ENCODE measurements at places on chromosomes 1 and 21. TPM values are rescaled to one million over a fixed set of nuclear protein-coding genes. Genes with fewer than 3 reads are reported as not detected.

GRCh38 chr1:24463776-24464735 is 38.6 kb upstream of the RCAN3 start:
- peak overlapping the region; percentile 45 for H3K27ac ChIP-seq
- DNase-seq = peak; percentile 76
- peaks cover 17% of the 10 kb centered on the region for H3K4me1 ChIP-seq
- H3K27me3 ChIP-seq = no peaks in the 10 kb centered on the region
- H3K36me3 ChIP-seq = peaks cover 28% of the 10 kb centered on the region

- no peak overlapping the region for H3K27ac ChIP-seq
- H3K36me3 ChIP-seq = no peaks in the 10 kb centered on the region
- no peaks in the 10 kb centered on the region for H3K4me1 ChIP-seq
These were observed 57.5 kb downstream of the CASQ2 start for GRCh38 chr1:115710859-115711624.

DNA sequence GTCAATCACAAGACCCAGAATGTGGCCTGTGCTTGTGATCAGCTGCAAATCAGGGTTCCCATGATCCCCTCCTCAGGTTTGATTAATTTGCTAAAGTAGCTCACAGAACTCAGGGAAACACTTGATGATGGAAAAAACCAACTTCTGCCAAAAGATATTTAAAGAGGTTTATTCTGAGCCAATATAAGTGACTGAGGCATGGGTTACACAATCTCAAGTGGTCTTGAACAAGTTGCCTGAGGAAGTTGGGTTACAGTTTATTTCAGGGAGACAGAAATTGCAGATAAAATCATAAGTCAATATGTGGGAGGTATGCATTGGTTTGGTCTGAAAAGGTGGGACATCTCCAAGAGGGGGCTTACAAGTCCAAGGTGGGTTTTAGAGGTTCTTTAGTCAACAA is 243.1 kb downstream of the S1PR1 start:
- no peak for DNase-seq
- H3K4me1 ChIP-seq = no peaks in the 10 kb centered on the region
- no peak overlapping the region for H3K4me3 ChIP-seq
- H3K27me3 ChIP-seq = 0 out of 2 replicates have a peak, but pooled peaks cover 4% of the 10 kb centered on the region

DNA sequence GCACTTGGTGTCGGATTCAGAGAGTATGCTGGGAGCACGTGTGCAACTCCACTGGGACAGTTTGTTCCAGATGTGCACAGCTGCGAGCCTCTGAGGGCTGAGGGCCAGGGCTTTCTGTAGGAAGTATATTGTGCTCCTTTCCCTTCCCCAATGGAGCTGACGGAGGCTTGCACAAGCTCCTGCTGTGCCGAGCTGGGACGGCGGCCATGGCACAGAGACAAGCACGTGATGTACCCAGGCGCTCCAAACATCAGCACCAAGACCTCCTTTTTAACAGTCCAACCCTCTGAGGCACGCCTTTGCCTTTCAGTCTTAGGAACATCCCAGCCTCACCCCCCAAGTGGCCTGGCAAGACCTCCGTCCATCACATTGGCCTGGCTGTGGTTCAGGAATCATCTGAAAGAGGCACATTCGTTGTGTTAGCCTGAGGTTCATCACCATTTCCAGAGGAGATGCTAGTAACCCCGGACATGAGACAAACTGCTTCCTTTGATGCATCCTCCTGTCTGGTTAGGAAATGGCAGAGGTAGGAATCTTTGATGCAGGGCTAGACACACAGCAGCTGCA is 339.2 kb upstream of the KAZN start:
- H3K27me3 ChIP-seq = peaks cover 21% of the 10 kb centered on the region
- DNase-seq = peak; percentile 32
- no peaks in the 10 kb centered on the region for H3K4me1 ChIP-seq
- H3K4me3 ChIP-seq = no peak overlapping the region
- H3K27ac ChIP-seq = no peak overlapping the region
- H3K36me3 ChIP-seq = no peaks in the 10 kb centered on the region

GRCh38 chr1:19515201-19515600 is 29.9 kb upstream of the CAPZB start:
- H3K4me1 ChIP-seq = no peaks in the 10 kb centered on the region
- no peak overlapping the region for H3K4me3 ChIP-seq
- no peak for DNase-seq
- no peaks in the 10 kb centered on the region for H3K36me3 ChIP-seq

DNA sequence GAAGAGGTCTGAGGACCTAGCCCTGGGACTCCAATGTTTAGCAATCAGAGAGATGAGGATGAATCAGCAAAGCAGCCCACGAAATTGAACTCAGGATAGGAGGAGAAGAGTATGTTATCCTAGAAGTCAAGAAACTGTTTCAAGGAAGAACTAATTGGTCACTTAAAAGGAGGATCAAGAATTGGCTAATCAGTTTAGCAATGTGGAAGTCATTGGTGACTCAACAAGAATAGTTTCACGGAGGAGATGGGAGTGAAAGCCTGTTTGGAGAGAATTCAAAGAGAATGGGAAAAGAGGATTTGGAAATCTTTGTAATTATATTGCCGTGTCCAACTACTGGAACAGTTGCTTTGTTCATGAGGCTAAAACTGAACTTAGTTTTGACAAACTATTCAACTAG is 7.4 kb downstream of the HMCN1 start:
- H3K27me3 ChIP-seq = no peaks in the 10 kb centered on the region
- H3K4me3 ChIP-seq = no peak overlapping the region
- peaks cover 7% of the 10 kb centered on the region for H3K4me1 ChIP-seq
- H3K36me3 ChIP-seq = no peaks in the 10 kb centered on the region

DNA sequence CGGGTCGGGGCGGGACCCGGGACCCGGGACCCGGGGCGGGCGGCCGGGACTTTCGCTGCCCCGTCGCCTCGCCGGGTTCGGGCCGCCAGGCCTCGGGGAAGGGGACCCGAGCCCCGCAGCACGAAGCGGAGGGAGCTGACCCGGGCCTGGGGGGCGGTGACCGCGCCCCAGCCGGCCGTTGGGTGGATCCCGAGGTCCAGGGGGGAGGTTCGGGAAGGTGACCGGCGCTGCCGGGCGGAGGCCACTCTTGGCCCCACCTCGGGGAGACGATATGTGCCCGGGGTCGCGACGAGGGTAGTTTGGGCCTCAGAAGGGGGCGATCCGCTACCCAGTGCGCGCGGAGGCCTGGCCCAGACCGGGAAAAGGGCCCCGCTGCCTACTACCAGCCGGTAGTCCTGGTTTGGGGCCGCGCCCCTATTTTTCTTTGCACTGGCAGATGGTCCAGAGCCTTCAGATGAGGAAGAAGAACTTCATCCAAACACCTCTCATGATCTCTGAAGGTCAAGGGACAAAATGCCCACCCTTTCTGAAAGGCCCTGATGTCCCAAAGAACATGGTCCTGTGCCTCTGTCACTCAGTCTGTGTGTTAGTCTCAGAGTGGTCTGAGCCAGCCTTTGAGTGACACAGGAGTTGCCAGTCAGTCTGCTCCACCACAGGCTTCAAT is 766 bp downstream of the AGO4 start:
- H3K27me3 ChIP-seq = no peaks in the 10 kb centered on the region
- peaks cover 16% of the 10 kb centered on the region for H3K4me1 ChIP-seq
- DNase-seq = peak; percentile 60
- H3K36me3 ChIP-seq = no peaks in the 10 kb centered on the region
- peak overlapping the region; percentile 58 for H3K27ac ChIP-seq

- H3K27ac ChIP-seq = no peak overlapping the region
- no peaks in the 10 kb centered on the region for H3K27me3 ChIP-seq
- peaks cover 57% of the 10 kb centered on the region for H3K4me1 ChIP-seq
- H3K36me3 ChIP-seq = no peaks in the 10 kb centered on the region
- no peak for DNase-seq
These were observed 68.7 kb downstream of the RGL1 start for GRCh38 chr1:183873642-183874041.

DNA sequence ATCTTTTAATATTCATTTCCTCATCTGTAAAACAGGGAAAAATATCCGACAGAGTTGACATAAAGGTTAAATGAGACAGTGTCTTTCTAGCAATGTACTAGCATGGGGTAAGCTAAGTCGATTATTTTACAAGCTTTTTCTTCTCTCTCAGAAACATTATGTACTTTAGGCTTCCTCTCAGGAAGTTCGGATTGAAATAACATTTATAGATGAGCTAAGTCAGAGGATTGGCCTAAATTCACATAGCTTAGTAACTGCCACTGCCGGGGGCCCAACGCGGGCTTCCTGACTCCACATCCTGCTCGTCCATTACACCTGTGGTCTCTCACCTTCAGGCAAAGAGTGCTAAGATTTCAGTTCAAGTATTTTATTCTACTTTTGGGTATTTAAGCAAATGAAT is 462.3 kb upstream of the NFIA start:
- DNase-seq = no peak
- no peaks in the 10 kb centered on the region for H3K36me3 ChIP-seq
- no peak overlapping the region for H3K27ac ChIP-seq
- H3K4me1 ChIP-seq = no peaks in the 10 kb centered on the region
- no peak overlapping the region for H3K4me3 ChIP-seq
- H3K27me3 ChIP-seq = no peaks in the 10 kb centered on the region

DNA sequence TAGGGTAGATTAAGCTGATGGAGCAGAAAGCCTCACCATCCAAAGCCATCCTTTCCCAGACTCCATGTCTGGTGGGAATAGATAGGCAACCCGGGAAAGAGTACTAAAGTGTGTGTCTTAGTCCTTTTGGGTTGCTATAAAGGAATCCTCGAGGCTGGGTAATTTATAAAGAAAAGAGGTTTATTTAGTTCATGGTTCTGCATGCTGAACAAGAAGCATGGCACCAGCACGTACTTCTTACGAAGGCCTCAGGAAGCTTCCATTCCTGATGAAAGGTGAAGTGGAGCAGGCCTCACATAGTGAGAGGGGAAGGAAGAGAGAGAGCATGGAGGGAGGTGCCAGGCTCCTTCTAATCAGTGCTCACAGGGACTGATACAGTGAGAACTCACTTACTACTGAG is 6.2 kb upstream of the SLC37A1 start:
- peaks cover 20% of the 10 kb centered on the region for H3K27me3 ChIP-seq
- H3K4me3 ChIP-seq = no peak overlapping the region
- no peaks in the 10 kb centered on the region for H3K4me1 ChIP-seq
- no peaks in the 10 kb centered on the region for H3K36me3 ChIP-seq
- DNase-seq = no peak

- no peak for DNase-seq
- no peak overlapping the region for H3K27ac ChIP-seq
- peaks cover 7% of the 10 kb centered on the region for H3K4me1 ChIP-seq
- peaks cover 10% of the 10 kb centered on the region for H3K36me3 ChIP-seq
- H3K27me3 ChIP-seq = no peaks in the 10 kb centered on the region
These were observed 5.9 kb downstream of the RUSC1 start for GRCh38 chr1:155326631-155327037.

Gene SPRR2F
- total RNA-seq = not detected

Gene TIE1
- total RNA-seq = not detected

GRCh38 chr1:93559045-93559444 is 111.1 kb downstream of the FNBP1L start:
- peaks cover 51% of the 10 kb centered on the region for H3K36me3 ChIP-seq
- no peak overlapping the region for H3K27ac ChIP-seq
- peaks cover 15% of the 10 kb centered on the region for H3K4me1 ChIP-seq
- no peaks in the 10 kb centered on the region for H3K27me3 ChIP-seq
- no peak for DNase-seq

Gene SYT14
- total RNA-seq = 1.4 TPM

DNA sequence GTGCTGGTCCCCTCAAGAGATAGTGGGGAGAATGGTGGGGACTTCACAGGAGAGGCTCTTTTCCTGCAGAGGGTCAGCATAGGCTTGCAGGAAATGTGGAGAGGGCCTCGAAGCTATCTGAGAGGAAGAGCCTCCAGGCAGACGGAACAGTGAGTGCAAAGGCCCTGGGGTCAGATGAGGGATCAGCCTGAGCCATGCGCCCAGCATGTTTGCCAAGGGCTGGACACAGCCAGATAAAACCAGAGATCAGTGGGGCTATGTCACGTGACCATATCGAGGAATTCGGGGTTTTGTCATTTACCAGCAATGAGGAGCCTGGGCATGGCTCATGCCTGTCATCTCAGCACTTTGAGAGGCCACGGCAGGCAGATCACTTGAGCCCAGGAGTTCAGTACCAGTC is 6.5 kb upstream of the UTS2 start:
- H3K27me3 ChIP-seq = no peaks in the 10 kb centered on the region
- H3K4me1 ChIP-seq = no peaks in the 10 kb centered on the region
- H3K4me3 ChIP-seq = no peak overlapping the region
- no peaks in the 10 kb centered on the region for H3K36me3 ChIP-seq

DNA sequence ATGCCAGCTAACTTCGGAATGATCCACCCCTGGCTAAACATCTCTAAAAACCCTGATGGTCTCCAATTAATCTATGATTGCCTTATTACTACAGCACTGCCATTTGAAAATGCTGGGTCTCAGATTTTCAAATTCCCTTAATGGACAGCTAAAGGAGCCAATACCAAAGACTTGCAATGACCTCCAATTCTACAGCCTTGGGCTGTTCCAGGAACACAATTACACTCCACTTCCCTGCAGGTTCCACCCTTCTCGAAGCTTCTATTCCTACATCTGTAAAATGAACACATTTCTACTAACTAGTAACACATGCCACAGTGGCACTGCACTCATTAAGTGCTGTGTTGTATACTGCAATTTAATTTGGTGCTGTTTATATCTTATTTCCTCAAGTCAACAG is 85.7 kb upstream of the AK4 start:
- 0 out of 2 replicates have a peak, but pooled peaks cover 5% of the 10 kb centered on the region for H3K36me3 ChIP-seq
- H3K4me1 ChIP-seq = peaks cover 18% of the 10 kb centered on the region
- H3K27ac ChIP-seq = no peak overlapping the region

Gene HCRTR1
- not detected for total RNA-seq

DNA sequence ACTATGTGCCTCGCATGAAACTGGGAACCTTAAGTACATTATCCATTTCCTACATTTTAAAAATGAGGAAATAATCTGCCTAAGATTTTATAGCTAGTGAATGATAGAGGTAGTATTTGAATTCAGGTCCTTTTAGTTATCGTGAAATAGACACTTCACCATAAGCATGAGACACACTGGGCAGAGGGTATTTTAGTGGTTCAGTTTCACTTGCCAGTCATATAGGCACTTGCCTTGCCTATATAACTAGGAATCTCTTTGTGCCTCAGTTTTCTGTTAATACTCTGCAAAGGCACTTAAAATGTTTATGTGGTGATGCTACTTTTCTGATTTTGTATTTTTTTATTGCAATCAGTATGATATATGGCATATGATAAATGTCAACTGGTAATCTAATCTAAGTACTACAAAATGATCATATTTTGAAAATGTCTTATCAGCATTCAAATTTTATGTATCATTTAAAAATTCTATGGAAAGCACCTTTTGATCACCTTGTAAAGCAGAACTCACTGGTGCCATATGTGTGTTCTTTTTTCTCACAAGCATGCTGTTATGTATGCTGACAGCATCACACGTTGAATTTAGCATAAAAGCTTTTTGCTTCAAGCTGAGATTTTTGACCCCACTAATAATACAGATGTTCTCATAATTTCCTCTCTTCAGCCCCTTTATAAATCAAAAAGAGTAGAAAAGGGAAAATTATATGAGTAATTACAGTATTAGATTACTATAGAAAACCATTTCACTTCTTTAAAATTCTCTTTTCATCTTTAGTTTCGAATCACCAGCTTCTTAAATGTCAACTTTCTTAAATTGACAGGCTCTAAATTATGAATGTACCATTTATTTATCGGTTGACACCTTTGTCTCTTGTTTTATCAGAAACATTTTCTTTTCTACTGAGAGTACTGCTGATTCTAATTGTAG is 52.6 kb downstream of the RPS6KC1 start:
- H3K27me3 ChIP-seq = no peaks in the 10 kb centered on the region
- no peaks in the 10 kb centered on the region for H3K36me3 ChIP-seq
- no peaks in the 10 kb centered on the region for H3K4me1 ChIP-seq
- DNase-seq = no peak
- H3K27ac ChIP-seq = no peak overlapping the region

Gene FCAMR
- total RNA-seq = not detected

Gene CFAP45
- not detected for total RNA-seq

Gene FAM151A
- not detected for total RNA-seq

Gene MYOM3
- 1.4 TPM for total RNA-seq

- DNase-seq = peak; percentile 69
- no peaks in the 10 kb centered on the region for H3K36me3 ChIP-seq
- H3K27me3 ChIP-seq = no peaks in the 10 kb centered on the region
- H3K4me1 ChIP-seq = peaks cover 12% of the 10 kb centered on the region
- H3K27ac ChIP-seq = peak overlapping the region; percentile 46
- H3K4me3 ChIP-seq = peak overlapping the region; percentile 68
These were observed 39.2 kb downstream of the NSL1 start for GRCh38 chr1:212752252-212752933.
